Left forelimb (tissue), 1 donor: ENCODE measurements at places on chromosomes 5 and 9.

GRCh38 chr9:112271466-112272098, 61.8 kb downstream of the PTBP3 start:
- no peak for DNase-seq

- no peak for DNase-seq
Measured at GRCh38 chr9:32899181-32899580, 102.2 kb downstream of the APTX start.

- DNase-seq = no peak
Measured at GRCh38 chr9:80994892-80995291, 694.5 kb downstream of the TLE1 start.

DNA sequence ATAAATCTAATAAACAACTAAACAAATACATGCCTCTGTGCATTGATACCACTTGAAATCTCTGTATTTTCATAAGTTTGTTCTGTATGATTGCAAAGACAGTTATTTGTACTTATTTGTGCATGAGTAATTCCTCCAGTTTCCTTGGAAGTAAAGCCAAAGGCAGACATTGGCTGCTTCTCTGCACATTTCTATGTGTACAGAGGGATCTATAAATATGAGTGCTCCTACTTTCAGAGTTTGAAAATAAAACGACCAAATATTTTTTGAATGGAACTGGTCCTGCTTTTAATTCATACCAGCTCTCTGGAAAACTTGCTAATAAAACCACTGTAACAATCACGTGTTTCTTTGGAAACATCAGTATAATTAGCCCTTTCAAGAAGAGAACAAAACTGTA, 306.5 kb downstream of the MAN2A1 start:
- DNase-seq = no peak

- DNase-seq = no peak
Measured at GRCh38 chr5:41519801-41520200, 9.4 kb upstream of the PLCXD3 start.

GRCh38 chr5:125510651-125511050, 764.2 kb upstream of the ZNF608 start:
- DNase-seq = no peak

DNA sequence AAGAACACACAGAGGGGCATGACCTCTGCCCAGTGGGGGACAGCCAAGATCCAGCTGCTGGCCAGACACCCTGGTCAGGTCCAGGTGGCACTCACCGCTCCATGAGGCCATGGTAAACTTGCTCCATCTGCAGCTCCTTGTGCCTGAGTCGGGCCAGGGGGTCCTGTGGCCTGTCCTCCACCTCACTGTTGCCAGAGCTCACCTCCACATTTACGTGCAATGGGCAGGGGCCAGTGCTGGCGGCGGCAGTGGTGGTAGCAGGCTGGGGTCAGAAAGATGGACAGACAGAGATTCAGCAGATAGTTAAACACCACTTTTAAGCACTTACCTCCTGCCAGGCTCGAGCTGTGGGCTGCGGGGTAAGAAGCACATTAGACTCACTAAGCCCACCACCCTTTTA, 28.0 kb downstream of the AKNA start:
- DNase-seq = no peak

GRCh38 chr5:35009019-35009418, 38.7 kb downstream of the AGXT2 start:
- DNase-seq = no peak

GRCh38 chr9:36818965-36819870, 214.8 kb downstream of the PAX5 start:
- DNase-seq = peak; percentile 62

DNA sequence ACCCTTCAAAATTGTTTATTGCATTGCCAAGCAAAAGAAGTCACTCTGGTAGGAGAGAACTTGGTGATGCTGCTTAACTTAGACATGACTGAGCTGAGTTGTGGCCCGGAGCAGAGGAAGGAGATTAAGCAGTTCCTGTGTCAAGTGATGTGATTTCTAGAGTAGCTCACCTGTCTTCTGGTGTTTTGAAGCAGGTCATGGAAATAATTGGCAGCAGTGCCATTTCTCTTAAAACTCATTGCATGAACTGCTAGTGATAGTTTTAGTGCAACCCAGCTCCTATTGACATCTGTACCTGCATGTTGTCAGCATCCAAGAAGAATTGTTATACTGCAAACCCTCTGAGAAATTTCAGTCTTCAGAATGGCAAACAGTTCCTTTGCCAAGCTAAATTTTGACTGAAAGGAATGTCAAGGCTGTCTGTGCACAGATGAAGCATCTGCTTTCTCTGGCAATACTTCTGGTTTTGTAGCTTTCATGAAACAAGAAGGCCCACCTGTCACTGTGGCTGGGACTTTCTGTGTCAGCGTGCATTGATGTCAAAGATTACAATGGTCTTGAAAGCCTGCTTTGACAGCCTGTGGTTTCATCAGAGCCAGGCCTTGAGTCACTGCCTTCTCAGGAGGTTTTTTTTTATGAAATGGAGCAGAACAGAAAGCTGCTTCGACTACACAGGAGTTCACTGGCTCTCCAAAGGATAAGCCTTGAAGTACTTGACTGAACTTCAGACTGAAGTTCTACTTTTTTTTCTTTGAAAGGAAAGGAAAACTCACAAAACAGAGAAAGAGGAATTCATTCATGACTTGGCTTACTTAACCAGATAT, 90.6 kb downstream of the RALGPS1 start:
- no peak for DNase-seq

DNA sequence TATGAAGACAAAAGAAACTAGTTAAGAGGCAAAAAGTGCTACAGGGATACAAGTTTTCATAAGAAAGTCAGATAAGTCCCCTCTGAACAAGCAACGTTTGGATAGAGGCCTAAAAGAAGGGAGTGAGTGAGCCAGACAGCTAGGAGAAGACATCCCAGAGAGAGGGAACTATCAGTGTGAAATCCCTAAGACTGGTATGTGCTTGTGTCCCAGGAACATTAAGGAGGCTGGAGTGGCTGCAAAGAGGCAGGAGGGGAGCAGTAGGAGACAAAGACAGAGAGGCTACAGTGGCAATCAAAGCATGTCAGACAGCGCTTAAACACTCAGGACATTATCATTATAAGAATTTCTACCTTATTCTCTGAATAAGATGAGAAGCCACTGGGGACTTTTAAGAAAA, 139.1 kb upstream of the STK32A start:
- DNase-seq = no peak

DNA sequence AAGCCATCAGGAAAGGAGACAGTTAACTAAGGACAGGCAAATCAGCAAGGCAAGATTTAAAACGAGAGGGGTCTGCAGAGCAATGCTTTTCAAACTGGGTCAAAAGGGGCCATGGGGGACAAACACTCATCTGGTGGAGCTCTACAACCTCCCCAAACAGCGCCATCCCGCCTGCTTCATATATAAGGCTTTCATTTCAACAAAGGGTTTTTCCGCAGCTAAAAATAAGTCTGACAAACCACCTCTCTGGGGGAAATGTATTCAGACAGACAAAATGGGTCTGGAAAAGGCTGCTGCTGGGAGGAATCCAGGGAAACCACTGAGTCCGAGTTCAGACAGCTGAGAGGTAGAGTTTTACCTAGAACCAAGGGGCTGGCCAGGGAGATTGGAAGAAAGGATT, 8.3 kb upstream of the SEPTIN8 start:
- no peak for DNase-seq

GRCh38 chr5:134024811-134025210, 20.0 kb upstream of the VDAC1 start:
- DNase-seq = no peak

DNA sequence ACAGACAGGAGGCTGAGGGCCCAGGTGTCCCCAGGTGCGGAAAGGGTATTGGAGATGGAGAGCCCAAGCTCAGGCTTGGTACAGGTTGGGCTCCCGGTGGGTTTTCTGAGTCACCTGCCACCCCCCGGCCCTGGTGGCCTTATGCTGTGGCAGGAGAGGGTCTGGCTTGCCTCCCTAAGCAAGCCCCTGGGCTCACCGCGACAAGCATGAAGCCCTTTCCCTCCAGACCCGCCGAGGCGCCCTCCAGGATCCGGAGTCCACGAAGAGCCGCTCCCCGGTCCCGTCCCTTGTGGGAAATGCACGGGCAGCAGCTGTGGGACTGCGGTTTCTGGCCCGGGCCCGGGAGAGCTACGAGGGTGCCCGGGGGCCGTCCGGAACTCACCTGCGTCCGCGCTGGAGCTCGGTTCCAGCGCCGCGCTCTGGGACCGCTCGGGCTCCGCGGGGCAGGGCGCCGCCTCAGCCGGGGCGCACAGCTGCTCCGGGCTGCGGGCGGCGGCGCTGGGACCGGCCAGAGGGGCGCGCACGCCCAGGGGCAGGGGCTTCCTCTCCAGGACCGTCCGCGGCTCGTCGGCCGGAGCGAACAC, 757 bp downstream of the SAPCD2 start:
- no peak for DNase-seq

- no peak for DNase-seq
Measured at GRCh38 chr5:158020555-158021418, 161.8 kb upstream of the CLINT1 start.

GRCh38 chr9:24516463-24516862, 29.2 kb downstream of the IZUMO3 start:
- no peak for DNase-seq
